ENCODE measurements at places on chromosomes 5 and 9.

- DNase-seq, result no peak
Measured at GRCh38 chr9:3023449-3023848, 179.6 kb upstream of the PUM3 start.

- no peak for DNase-seq
Measured at GRCh38 chr5:90113108-90113507, 296.4 kb downstream of the CETN3 start.

GRCh38 chr5:53069626-53070025 is 39.9 kb downstream of the MOCS2 start:
- DNase-seq, result no peak

- DNase-seq, result no peak
Measured at GRCh38 chr5:137837491-137838394, 29.9 kb upstream of the MYOT start.

DNA sequence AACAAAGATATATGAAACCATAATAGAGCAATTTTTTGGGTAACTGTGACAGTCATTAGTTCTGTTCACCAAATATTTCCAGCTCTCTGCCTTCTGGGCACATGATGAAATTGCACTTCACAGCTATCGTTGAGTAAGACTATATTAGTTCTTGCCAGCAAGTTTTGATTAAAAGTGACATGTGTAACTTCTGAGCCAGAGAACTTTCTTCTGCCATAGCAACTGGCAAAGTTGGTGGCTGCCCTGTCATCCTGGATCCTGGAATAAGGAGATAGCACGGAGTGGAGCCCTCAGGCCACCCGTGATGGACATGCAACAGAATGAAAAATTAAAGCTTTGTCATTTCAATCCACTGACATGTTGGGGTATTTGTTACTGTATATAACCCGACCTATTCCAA is 194.4 kb upstream of the VCAN start:
- DNase-seq, result no peak

GRCh38 chr9:98536542-98537173 is 172.1 kb downstream of the GABBR2 start:
- DNase-seq, result no peak

DNA sequence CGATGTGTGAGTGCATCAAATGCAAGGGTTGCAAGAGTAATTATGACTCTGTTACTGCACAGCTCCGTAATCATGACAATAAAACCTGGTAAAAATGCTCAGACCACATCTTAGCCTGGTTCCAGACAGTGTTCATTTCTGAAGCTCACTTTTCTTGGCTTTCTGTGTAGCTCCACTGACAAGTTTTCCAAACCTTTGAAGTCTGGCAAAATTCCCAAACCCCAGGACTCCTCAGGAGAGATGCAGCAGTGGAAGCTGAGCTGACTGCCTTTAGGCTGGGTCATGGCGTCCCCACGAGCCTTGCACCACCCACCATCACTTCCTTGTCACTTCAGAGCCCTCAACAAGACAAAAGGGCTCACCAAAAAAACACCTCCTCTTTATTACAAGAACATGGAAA is 131.6 kb upstream of the TAS2R1 start:
- DNase-seq, result no peak

- DNase-seq, result no peak
Measured at GRCh38 chr9:36207546-36208012, 16.9 kb downstream of the CLTA start.

DNA sequence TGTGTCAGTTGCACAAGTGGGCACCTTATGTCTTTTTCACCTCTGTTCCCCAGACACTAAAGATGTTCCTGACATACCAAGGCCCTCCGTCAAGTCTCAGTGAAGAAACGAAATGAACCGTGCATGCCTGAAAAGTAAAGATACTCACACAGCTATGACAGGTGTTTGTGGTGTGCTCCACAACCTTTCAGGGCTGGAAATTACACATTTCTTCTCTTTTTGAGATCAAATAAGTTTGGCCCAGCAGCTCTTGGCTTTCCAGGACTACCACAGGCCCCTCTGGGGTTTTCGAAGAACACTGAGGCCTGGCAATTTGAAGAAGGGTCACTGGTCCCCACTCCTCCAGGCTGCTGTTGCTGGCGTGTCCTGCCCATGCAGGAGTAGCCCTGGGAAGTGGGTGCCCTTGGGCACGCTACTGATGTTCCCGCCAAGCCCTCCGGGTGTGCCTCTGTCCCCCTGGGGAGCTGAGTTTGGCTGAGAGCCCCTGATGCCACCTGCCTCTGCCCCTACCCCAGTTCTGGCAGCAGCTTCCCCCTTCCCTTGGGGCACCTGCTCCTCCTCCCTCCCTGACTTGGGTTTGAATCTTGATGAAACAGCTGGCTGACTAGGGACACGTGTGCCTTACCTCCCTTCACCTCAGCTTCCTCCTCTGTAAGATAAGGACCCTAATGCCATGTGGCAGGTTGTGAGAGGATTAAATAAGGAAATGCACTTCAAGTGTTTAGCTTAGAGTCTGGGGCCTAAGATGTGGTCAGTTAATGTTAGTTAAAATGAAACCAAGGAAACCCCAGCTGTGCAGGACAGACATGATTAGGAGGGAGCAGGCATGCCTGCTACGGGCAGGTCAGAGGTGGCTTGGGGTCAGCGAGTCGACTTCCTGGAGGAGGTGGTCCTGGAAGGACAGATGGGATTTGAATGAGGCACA is 49.1 kb upstream of the GADD45G start:
- DNase-seq, result no peak

- no peak for DNase-seq
Measured at GRCh38 chr9:78563269-78563668, 266.3 kb downstream of the PSAT1 start.

- no peak for DNase-seq
Measured at GRCh38 chr5:31573494-31574142, 41.5 kb downstream of the C5orf22 start.

DNA sequence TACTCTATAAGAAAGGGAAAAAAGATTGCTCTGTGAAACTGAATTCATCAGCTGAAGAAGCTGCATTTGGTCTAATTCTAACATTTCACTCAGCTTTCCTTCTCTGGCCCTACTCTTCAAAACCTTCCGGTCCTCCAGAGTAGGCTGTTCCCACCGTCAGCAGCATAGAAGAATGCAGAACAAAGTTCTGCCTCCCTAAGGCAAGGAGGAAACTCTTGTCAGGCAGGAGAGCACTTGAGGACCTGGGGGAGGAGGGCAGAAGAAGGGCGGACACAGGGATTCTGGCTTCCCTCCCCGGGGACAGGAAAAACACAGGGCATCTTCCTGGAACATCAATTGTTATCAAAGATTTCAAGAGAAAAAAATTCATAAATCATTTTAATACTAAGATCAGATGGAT is 69.2 kb upstream of the SHB start:
- DNase-seq, result no peak

DNA sequence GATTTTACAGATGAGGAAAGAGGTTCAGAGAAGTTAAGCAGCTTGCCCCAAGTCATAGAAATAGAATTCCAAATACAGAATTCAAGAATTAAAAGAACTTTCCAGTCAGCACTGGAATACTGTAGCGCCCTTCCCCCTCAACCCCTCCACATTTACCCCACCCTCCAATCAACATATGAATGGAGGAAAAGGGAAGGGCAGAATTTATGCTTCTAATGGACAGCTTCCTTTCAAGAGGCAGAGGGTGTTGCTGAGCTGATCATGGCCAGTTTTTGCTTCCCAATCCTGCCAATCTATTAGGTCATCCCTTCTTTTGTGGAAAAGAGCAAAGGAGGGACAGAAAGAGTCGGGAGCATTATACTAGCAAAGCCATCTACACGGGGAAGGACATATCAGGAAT is 39.1 kb upstream of the ANKRD31 start:
- no peak for DNase-seq

- no peak for DNase-seq
Measured at GRCh38 chr5:1312206-1312605, 17.3 kb upstream of the TERT start.

DNA sequence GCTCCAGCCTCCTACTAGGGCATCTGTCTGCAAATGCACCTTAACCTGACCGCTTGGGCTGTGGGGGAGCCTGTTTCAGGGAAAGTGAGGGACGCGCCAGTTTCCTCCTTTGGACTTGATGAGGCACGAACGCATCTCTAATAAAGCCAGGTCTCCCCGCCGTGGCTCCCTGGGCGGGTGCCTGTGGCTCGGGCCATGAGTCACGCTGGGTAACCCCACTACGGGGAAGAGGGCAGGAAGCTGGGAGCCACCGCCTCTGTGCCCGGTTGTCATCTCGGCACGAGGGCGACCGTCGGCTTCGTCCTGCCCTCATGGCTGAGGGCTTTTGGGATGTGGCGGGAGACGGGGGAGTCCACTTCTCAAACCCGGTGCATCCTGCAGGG is 12.1 kb downstream of the NOTCH1 start:
- no peak for DNase-seq

DNA sequence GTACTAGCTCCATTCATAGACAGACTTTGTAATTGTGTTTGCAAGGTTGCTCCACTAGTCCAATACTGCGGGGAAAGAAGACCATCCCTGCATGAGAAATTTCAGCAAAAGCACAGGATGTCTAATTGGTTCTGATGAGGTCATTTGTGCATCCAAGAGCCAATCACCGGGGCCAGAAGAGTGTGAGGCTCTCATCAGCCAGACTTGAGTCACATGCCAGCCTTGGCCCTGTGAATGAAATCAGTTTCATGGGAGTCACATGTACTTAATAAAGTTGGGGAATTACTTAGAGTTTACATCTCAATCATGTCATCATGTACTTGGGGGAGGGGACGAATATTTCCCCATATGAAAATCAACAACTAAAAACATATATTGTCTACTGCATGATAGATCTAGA is 1236.0 kb downstream of the MAT2B start:
- no peak for DNase-seq

DNA sequence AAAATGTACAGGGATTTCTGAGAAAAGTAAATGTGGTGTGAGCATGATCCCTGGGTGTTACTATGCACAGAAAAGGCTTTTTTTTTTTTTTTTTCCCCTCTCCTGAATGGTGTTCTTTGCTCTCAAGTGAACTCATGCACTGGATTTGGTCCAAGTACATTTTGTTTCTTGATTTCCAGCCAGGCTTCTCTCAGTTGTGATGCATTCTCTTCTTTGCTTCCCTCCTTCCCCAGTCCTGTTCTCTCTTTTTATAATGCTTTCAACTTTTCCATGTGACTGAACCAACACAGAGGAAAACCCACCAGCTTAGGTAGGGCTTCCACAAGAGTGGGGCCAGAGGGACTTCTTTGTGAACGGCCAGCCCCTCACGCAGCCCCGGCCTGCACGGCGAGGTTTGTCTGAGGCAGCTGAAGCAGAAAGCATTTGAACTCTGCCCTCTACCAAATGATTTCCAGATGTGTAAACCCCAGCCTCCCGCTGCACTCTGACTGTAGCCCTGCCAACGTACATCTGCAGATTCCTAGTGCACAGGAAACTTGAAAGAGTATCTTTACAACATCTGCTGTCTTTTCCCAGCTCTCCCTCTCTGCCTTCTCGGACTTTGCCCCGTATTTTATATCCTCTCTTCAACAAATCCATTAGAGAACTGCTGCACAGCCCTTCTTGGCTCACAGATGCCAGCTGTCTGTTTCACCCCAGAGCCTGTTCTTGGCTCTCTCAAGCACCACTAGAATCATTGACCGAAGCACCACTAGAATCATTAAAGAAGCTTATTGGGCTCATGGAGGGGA is 71.8 kb upstream of the CD180 start:
- peak; percentile 38 for DNase-seq

DNA sequence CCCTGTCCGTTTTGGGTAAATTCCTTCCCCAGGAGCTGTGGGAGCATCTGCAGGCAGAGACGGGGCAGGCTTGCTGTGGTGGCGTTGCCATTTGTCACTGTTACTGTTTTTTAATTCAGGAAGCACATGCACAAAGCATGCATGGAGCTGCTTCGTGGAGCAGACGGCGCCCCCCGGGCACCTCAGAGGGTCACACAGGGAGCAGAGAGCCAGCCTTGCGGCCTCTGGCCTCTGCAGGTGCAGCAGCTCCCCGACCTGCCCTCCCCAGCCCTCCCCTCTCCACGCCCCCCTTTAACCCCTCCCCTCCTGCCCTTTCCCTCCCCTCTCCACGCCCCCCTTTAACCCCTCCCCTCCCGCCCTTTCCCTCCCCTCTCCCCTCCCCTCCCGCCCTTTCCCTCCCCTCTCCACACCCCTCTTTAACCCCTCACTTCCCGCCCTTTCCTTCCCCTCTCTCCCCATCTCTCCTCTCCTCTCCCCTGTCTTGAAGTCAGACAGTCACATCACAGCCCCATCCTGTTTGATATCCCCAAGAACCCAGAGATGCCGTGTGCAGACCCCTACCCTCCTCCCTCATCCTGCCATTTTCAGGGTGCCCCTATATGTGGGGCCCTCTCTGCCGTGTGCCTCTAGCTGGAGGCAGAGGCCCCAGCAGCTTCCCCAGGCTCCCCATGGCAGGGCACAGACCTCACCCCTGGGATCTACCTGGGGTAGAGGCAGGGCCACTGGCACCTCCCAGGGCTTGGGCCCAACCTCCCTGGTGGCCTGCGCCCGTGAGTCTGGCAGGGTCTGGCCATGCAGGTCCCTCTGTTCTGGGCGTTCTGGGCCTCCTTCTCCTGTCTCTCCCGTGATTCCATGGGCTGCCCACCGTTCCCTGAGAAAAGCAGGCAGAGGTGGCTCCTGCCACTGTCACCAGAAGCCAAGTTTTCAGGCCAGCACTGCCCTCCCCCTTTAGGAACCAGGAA is 29.6 kb upstream of the UBAC1 start:
- no peak for DNase-seq

DNA sequence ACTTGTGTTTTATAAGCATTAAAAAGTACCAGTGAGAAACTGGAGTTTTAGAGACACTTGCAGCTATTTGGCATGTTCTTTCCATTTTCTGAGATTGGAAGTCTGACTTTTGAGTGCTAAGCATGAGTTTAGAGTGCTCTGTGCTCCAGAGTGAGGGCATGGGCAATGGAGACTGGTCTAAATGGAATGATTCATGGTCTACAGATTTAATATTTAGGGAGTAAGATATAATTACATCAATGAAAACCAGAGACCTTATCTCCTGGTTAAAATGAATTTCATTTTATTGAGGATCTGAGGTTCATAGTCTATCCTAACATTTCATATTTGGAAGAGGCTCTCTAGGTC is 135.9 kb upstream of the RPS23 start:
- no peak for DNase-seq

DNA sequence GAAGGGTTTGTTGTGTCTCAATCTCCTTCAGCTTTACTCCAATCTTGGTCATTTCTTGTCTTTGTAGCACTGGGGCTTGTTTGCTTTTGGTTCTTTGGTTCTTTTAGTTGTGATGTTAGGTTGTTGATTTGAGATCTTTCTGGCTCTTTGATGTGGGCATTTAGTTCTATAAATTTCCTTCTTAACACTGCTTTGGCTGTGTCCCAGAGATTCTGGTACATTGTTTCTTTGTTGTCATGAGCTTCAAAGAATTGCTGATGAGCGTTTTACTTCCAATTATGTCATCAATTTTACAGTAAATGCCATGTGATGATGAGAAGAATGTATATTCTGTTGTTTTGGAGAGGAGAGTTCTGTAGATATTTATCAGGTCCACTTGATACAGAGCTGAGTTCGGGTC is 353.3 kb downstream of the MAN2A1 start:
- DNase-seq, result no peak

- no peak for DNase-seq
Measured at GRCh38 chr9:117672369-117672768, 31.8 kb upstream of the TLR4 start.

- no peak for DNase-seq
Measured at GRCh38 chr9:16673171-16673570, 197.3 kb downstream of the BNC2 start.

- no peak for DNase-seq
Measured at GRCh38 chr5:68227532-68228160, 12.1 kb downstream of the PIK3R1 start.

GRCh38 chr9:126397056-126397455 is 70.4 kb downstream of the MVB12B start:
- DNase-seq, result no peak
